Right renal cortex interstitium (tissue), 3 donors: ENCODE measurements at places on chromosomes 5 and 9.

- no peak for DNase-seq
Observed at GRCh38 chr9:92590377-92590776, 54.6 kb upstream of the ECM2 start.

GRCh38 chr5:125603321-125603720, 819.9 kb upstream of the GRAMD2B start:
- no peak for DNase-seq

DNA sequence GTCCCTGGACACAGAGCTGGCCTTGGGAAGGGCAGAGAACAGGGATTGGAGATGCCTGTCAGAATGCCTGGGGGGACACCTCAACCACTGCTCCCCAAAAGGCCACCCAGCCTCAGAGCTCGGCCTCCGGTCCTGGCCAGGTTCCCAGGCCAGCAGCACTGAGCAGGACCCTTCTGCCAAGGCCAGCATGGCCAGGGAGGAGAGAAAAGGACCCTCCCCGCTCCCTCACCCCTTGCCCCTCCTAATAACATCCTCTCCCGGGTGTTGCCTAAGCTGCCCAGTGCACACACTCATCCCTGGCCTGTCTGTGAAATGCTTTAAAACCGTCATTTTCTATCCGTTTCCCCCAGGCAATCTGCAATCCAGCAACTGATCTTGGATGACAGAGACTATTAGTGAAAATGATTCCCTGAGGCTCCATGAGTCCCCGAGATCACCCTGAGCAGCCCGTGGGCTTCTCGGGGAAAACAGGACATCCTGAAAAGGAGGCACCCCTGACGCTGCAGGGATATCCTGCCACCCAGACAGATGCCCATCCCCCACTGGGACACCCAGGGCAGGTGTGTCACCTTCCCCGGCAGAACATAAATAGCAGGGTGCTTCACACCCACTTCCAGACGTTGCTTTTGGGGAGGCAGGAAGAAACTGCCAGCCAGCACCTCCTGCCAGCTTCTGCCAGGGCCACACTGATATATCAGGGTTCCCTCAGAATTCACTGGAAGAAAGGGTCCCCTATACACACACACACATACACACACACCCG, 75.3 kb downstream of the ADAMTS2 start:
- no peak for DNase-seq

DNA sequence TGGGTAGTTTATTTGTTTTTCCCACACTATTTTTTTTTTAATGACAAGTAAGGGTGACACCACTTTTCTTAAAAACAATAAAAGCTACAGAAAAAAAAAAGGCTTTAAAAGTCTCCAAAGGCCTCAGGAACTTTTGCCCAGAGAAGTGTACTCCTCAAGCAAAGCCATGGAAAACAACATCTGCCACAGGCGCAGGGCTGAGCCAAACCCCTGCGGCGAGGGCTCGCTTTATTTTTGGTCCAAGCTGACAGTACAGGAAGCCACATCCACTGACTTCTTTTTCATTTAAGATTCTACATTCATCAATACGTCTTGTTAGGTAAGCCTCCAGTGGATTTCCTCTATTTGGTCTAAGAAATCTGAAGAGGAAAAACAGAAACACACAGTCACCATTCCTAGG, 51.9 kb upstream of the IFNK start:
- DNase-seq = no peak

DNA sequence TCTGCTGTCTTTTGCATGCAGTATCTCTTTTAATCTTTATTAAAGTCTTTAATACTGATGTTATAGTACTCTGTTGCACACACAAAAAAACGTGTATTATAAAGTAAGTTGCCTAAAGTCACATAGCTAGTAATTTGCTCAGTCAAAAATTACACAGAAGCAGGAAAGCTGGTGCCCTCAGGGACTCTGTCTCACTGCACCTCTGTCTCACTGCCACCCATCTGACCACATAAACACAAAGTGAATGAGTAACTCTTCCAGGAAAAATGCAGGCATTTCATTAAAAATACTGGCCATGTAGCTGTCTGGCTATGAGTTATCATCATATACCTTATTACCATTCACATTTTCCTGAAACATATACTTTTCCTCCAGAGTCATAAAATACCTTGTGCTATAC, 591.7 kb downstream of the CSNK1G3 start:
- DNase-seq = no peak

GRCh38 chr5:51148437-51148836, 234.8 kb upstream of the ISL1 start:
- DNase-seq = no peak

GRCh38 chr9:36948051-36948450, 86.0 kb downstream of the PAX5 start:
- no peak for DNase-seq

GRCh38 chr5:60339691-60340201, 360.2 kb downstream of the DEPDC1B start:
- no peak for DNase-seq

DNA sequence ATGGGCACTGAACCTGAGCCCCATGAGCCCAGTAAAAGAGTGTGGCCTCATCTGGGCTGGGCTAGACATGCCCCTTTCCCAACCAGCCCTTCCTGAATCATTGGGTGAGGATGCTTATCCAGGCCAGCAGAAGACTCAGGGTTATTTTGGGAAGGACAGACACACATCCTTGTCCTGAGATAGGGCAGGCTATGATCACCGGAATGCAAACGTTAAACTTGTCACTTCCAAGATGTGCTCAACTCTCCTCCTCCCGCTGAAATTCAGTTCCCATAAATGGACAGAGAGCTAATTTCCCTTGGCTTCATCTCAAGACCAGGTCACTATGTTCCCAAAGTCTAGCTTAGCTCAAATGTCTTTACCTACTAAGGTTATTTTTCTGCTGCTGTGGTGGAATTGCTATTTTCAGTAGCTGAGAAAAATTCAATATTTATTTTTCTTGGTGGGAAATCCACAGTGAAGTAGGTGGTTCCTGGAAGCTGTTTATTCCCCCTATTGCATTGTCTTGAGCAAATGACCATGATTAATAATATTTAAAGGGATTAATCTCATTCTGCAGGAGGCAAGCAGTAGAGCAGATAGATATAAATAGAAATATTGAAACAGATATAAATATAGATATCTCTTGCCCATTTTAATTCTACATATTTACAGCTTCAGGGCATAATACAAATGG, 70.0 kb downstream of the NXNL2 start:
- DNase-seq = no peak

- DNase-seq = no peak
Observed at GRCh38 chr9:130990978-130991777, 17.8 kb upstream of the LAMC3 start.

DNA sequence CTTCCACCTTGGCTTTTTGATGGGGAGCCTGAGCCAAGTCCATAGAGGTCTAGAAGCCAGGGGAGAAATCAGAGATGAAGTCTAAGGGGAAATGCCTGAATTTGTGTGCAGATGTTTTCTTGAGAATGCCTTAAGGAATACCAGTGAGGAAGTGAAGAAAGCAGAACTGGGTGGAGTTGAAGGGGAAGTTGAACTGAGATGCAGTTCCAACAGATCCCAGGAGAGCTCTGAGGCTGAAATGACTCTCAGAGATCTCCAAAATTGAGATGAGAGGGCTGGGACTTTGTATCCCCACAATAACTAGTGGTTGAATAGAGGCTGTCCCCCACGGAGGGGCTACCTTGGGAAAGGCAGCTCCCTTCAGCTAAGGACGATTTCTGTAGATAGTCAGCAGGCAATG, 197.1 kb downstream of the ZNF462 start:
- no peak for DNase-seq

DNA sequence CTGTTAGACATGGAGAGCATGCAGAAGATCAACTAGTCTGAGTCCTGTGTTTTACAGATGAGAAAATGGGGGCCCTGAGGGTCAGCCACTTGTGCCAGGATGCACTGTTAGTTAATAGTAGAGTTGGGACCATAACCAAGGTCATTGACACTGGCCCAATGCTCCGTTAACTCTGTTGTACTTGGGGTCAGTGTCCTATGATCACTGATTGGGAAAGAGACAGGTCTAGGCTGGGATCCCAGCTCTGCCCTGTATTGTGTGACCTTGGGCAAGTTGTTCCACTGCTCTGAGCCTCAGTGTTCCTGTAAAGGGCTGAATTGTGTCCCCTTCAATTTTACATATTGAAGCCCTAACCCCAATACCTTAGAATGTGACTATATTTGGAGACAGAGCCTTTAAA, 70.0 kb downstream of the GDNF start:
- no peak for DNase-seq

GRCh38 chr5:2738156-2738699, 13.2 kb downstream of the IRX2 start:
- no peak for DNase-seq

- DNase-seq = no peak
Observed at GRCh38 chr5:35819668-35820067, 37.0 kb upstream of the IL7R start.

- no peak for DNase-seq
Observed at GRCh38 chr5:158011422-158011821, 152.5 kb upstream of the CLINT1 start.

DNA sequence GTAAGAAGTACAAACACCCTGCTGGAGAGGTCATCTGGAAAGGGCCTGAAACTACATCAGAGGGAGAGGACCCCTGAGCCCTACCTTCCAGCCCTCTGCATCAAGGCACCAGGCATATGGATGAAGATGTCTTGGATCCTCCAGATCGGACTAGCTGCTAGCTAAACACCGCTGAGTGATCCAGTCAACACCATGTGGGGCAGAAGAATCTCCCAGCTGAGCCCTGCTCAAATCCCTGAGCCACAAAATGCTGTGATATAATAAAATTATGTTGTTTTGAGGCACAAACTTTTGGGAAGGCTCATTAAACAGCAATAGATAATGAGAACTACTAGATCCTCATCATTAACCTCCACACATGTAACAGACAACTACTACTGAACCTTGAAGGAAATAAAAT, 155.2 kb downstream of the FRMD3 start:
- no peak for DNase-seq
